ENCODE measurements at places on chromosomes 12 and 14.

- DNase-seq = no peak
Measured at GRCh38 chr12:52579468-52580465, 6.1 kb upstream of the KRT74 start.

- DNase-seq = no peak
Measured at GRCh38 chr12:123152833-123153232, 1.9 kb upstream of the PITPNM2 start.

DNA sequence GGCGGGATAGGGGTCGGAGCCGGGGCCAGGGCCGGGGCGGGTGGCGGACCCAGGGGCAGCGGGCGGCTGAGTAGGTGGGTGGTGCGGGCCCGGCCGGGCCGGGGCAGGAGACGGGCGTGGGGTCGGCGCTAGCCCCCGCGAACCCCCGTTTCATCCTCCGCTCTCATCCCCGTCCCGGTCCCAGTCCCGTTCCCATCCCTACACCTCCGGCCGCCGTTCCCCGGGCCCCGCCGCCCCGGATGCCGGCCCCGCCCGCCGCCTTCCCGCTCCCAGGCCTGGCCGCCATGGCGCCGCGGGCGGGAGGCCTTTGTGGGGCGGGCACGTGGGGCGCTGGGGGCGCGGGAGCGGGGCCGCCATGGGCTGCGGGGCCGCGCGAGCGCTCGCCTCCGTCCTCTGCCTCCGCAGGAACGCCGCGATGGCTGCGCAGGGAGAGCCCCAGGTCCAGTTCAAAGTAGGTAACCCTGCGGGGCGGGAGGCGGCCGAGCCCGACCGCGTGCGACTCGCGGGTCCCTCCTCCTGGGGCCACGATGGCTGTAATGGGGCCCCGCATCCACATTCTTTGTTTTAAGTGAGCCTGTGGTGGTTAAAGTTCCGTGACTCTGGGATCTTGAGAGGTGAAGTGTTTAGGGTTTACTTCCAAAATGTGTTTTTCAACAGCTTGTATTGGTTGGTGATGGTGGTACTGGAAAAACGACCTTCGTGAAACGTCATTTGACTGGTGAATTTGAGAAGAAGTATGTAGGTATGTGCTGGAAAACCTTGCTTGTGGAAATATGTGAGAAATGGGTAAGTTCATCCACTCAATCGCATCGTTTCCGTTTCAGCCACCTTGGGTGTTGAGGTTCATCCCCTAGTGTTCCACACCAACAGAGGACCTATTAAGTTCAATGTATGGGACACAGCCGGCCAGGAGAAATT lies 572 bp downstream of the RAN start:
- DNase-seq = peak; percentile 28

GRCh38 chr14:94391281-94391975 lies 3.0 kb upstream of the SERPINA1 start:
- no peak for DNase-seq

DNA sequence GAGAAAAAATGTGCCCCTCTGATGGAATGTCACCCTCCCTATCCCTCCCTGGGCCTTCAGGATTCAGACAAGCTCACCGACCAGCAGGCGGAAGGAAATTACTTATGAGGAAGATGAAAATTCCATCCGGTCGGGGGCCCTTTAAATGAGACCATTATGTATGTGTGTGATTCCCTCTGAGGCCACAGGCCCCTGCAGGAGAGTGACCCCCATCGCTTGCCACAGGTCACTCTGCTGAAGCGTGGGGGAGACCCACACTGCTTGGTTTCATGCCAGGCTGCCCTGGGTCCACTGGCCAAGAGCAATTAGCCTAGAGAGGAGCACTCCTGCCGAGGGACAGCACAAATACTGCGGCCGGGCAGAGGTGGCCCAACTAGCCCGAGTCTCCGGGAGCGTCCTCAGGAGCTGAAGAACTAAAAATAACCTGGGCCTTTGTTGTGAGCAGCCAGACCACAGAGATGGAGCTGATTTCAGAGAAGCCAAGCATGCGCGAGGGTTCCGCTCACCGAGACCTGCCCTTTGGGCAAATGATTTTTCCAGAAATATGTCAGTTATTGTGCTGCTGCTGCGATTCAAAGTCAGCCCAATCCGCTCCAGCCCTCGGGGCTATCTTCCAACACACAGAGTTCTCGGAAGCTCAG lies 276.4 kb downstream of the DPF3 start:
- no peak for DNase-seq

DNA sequence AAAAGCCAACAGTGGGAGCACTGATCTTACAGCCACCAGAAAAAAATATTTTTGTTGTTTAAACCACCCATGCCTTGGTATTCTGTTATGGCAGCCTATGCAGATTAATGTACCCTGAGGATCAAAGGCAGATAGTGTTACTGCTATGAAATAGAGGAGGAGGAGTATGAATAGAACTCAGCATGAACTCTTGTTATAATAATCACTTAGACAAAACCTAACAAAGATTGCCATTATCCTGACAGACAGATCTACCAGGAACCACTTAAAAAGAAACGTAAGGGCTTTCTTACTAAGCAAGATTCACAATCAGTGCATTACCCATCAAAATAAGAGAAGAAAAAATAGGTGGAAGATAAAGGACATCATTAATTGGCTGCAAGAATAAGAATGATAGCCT lies 558.3 kb downstream of the GALC start:
- no peak for DNase-seq

DNA sequence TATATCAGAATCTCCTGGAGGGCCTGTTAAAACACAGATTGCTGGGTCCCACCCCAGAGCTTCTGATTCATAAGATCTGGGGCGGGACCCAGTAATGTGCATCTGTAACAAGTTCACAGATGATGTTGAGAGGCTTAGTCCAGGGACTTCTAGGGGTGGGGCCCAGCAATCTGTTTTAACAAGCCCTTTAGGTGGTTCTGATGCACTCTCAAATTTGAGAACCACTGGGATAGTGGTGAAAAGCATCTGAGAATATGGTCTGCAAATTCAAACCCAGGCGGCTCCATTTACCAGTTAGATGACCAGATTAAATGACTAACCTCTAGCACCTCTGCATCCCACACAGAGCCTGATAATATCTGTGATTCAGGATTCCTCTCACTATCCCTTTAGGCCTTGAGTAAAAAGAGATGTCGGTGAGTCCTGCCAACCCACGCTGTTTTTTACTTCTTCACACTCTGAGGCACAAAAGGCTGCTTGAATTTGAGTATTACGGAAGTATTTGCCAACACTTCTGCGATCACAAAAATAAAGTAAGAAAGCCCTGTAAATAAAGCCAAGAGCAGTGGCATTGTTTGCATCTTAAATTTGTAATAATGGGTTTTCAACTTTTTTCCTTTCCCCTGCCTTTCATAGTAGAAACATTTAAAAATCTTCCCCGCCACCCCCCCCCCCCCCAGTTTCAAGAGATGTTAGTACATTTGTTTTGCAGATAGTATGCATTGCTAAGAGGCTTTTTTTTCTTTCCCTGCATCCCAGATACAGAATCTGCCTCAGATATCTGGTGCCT lies 1.8 kb upstream of the FRS2 start:
- no peak for DNase-seq

- no peak for DNase-seq
Measured at GRCh38 chr14:51648296-51648695, 3.4 kb upstream of the FRMD6 start.

DNA sequence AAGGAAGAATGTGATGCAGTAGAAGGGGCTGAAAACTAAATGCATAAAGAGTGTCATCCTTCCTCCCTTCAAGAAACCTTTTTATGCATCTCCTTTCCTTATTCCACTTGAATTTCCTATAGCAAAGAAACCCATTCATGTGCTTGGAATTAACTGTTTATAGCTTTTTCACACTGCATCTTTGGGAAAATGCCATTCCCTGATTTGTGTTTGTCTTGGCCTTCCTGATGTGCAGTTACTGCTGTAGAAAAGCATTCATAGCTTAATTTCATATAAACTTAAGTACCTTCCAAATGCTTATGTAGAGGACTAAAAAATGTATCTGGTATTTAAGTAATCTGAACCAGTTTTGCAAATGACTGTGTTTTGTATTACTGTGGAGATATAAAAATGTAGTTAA lies 61.8 kb downstream of the SDR9C7 start:
- no peak for DNase-seq

- no peak for DNase-seq
Measured at GRCh38 chr12:88935856-88936255, 355.6 kb upstream of the KITLG start.

DNA sequence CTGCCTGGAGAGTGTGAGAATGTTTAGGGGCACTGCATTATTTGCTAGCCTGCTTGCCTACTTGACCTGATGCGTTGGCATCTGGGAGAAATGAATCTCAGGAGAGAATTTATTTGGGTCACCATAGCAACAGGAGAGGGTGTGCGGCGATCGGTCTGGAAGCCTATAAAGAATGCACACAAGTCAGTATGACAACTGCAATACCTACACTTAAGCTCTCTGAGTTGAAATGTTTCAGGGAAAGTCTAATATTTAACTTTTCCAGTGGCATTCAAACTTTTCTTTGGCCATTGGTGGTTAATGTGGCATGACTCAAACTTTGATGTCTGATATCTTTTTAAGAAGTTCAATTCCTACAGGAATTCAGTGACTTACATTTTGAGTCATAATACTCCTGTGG lies 205.1 kb downstream of the NEDD1 start:
- no peak for DNase-seq

- DNase-seq = no peak
Measured at GRCh38 chr14:57153286-57153685, 115.4 kb downstream of the EXOC5 start.

- no peak for DNase-seq
Measured at GRCh38 chr14:104522926-104523545, 56.5 kb upstream of the C14orf180 start.

DNA sequence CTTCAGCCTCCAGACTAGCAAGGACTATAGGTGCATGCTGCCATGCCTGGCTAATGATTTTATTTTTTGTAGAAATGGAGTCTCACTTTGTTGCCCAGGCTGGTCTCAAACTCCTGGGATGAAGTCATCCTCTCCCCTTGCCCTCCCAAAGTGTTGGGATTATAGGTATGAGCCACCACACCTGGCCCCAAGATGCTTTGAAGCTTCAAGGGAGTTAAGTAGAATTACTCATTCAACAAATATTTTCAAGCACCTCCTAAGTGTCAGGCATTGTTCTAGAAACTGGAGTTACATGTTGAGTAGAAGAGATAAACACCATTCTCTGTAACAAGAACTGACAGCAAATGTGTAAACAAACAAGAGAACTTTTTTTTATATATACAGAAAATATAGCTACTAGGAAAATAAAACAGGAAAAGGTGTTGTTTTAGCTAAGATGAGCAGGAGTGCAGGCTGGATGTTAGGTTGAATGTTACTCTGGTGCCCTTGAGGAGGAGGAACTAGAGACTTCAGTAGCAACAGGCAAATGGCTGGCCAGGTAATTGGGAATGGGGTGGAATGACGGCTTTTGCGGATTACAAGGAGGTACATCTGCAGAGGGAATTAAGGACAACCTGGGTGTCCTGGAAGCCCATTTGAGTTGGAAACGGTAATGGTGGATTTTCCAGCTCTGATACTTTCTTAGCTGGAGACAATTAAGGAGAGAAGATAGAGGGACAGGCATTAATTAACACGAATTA lies 32.0 kb upstream of the CFAP54 start:
- no peak for DNase-seq

GRCh38 chr12:124057691-124058090 lies 84.7 kb downstream of the ZNF664 start:
- DNase-seq = no peak

DNA sequence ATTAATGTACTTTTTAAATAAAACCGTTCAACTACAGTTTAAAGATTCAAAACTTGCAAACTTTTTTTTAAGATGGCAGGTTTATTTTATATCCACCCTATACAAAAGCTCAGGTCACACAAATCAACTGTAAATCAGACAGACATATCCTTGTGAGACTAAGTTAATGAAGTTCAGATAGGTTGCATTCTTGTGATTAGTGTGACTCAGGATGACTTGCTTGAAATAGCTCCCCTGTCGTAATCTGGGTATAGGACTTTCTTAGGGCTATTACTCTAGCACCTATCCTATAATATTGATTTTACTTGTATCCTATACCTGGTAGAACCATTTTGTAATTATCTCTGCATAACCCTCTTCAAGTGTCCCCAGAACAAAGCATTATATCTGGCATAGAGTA lies 9.5 kb upstream of the PRKD1 start:
- DNase-seq = no peak

DNA sequence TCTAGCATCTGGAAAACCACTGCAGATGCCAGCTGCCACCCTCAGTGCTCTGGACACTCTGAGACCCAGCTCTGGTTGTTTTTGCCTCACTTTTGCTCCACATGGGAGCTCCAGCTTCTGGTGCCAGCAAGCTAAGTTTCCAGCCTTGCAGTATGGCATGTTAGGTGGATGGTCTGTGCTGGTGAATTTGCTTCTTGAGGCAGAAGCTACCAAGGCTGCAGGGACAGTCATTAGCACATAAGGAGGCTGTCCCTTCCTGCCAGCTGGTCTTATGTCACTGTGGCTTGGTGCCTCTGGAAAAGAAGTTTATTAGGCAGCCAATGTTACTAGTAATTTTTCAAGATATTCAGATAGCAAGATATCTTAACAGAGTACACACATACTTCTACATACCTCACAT lies 64.2 kb upstream of the CSRP2 start:
- no peak for DNase-seq

- DNase-seq = peak; percentile 7
Measured at GRCh38 chr12:55699471-55700055, 8.1 kb downstream of the ITGA7 start.
